ENCODE measurements at places on chromosomes 1 and 21.

DNA sequence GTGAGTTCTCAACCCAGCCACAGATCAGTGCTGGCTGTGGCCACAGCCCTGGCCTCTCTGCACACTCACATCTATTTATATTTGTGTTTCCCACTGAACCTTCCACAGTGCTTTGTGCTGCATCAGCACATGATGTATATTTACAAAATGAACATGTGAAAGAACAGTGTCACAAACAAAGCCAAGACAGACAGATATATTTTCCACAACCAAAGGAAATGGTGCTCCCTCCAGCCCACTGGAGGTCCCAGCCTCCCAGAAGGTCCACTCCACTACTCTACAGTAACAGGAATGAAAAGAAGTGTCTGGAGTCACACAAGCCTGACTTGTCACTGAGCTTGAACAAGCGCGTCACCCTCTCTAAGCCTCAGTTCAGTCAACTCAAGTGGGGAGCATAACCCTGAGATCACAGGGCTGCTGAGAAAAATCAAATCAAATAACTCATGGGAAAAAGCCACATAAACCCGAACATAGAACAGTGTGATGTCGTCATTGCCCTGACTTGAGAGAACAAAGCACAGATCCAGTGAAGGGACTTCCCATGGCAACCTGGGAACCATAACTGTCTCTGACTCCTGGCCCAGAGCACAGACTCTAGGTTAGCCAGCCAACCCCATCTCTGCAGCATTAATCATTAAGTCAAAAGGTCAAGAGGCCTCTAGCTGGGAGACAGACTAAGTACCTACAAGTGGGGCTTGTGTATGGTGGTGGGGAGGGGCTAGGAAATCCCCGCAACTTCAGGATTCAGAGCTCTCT is 121.2 kb downstream of the TRABD2B start:
- no peak for DNase-seq

DNA sequence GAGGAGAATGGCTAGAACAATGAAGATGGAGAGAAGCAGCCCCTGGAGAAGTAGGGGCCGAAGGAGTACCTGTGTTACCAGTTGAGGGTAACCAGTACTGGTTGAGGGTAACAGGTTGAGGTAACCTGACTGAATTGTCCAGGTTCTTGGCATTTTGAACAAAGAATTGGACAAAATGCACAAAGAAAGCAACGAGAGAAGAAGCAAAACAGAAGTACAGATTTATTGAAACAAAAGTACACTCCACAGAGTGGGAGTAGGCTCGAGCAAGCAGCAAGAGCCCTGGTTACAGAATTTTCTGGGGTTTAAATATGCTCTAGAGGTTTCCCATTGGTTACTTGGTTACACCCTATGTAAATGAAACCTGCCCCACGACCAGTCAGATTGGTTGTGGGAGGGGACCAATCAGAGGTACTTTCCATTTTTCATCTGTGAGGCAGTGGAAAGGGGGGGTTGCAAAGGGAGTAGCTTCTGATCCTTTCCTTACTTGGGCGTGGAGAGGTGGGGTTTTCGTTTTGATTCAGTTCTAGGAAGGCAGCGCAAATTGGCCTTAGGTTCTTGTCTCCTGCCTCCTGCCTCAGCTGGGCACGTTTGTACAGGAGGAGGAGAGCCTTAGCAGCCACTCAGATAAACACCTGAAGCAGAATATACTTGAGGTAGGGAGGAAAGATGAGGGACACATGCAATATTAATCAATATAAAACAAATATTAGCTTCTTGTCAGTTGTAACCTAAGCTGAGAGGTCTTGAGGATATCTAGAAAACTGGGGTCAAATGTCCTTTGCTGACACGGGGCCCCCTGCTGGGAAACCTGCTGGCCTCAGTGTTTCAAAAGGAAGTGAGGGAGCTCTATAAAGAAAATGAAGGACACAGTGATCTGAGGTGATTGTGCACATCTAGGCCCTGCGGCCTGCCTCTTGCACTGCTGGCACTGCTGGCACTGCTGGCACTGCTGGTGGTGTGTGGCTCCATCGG is 14.3 kb upstream of the LSM10 start:
- no peak for DNase-seq

- no peak for DNase-seq
These were observed 9.5 kb downstream of the NOL9 start for GRCh38 chr1:6544831-6545230.

DNA sequence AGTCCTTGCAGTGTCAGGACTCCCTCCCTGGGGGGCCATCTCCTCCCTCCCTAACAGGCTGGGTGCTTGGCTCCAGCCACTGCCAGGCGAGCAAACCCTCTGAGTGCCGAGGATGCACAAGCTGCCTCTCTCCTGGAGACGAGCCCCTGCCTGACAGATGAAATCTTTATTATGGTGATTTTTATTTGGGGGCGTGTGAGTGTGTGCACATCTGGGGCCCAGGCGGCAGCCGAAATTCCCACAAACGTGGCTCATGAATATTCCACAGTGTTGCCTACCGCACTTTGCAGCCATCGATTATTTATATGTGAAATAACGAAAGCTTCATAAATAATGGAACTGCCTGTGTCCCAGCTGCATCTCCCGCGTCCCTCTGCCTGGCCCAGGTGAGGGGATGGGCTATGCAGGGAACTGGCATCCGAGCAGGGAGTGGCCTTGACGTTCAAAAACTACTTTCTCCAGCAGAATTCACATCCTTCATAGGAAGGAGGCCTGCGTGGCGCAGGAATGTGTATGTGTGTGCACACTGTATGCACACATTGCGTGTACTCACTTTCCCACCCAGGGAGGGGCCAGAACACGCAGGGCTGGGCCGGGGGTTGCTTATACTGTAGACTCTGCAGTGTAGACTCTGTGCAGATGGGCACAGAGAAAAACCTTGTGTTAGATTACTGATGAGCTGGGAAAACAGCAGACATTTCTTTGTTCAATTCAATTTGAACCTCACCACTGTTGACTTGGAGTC is 73.1 kb downstream of the UBIAD1 start:
- DNase-seq: no peak

Data from fibroblast of skin of left quadriceps (primary cell).